Activated CD4-positive, alpha-beta T cell treated with anti-CD3 and anti-CD28 coated beads, Interleukin-2, amount 50 U/mL, for 24 hours (primary cell): ENCODE measurements at places on chromosomes 2 and 18.

DNA sequence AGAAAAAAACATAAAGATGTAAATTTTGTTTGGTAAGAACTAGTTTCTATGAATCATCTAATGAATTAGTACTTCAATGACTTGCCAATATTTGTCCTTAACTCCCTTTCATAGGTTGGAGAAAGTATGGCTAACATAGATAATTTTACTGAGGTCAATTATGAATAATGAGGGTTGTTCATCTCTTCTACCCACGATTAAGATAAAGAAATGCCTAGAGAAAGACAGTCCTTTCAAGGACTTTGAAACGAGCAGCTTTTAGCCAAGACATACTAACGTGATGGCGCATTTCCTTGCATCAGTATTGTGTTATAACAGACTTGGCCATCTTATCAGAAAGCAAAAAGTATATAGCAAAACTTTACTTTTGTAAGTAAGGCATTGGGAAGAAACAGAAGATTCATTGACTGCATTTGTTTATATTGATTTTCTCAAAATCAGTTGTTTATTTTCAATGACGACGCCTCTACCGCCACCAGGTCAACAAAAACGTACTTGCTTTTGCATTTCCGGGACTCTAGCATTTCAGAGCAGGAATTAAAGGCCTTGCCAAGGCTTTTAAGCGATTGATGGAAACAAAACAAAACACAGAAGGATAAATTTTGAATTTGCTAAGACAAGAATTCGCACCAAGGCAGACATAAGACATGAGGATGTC is 961 bp downstream of the RBM43 start:
- no peak for DNase-seq

- DNase-seq = no peak
Measured at GRCh38 chr2:50535971-50536759, 495.8 kb downstream of the NRXN1 start.

DNA sequence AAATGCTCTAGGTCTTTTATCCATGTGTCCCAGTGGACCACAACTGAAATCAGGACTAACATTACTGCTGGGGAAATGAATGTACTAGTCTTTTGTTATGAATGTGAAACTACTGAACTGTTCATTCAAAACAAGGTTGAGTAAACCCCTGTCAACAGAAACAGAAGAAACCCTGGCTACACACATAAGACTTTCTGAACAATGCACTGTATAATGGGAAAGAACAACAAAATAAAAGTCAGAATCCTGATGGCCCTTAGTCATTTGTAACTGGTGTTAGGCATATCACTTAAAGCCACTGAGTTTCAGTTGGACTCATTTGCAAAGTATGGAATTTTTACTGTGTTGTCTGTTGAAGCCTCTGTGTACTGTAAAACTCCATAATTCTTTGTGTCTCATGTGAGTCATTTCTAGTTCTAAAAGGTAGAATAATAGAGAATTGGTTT is 77.0 kb upstream of the UBXN4 start:
- DNase-seq = no peak

- DNase-seq = no peak
Measured at GRCh38 chr2:150190546-150190945, 296.9 kb downstream of the RND3 start.

DNA sequence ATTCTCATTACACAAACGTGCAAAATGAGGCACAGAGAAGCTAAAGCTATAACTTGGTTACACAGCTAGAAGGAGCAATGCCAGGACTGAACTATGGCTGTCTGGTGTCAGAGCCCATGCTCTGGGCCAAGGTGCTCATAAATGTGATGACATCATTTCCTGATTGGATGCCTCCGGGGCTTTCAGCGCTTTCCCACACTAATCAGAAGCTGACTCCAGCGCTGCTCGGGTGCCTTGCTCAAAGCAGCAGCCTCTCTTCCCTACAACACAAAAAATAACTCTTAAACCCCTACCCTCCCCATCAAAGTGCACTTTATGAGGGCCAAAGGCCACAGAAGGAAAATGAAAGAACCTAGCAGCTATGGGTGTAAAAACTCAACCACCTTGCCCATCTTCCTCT is 90.7 kb downstream of the STK39 start:
- no peak for DNase-seq
